ENCODE measurements at places on chromosomes 5 and 9.
A peak's percentile ranks its signal among the peaks of the same experiment; 100 is the strongest.

DNA sequence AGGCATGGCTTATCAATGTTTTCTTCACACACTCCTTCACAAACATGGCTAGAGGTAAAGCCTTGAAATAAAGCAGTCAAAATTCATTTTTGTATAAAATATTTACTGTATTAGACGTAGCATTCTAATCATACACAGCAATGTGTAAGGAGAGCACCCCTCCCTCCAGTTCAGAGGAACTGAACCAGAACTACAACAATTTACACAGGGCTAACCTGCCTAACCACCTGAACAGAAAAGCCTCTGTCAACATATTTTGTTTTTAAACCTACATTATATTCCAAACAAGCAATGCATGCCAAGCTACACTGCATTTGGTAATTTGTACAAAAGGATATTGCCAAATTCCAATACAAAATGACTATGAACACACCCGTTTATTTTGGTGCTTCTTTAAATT is 41.6 kb downstream of the MLLT3 start:
- no peak for DNase-seq

DNA sequence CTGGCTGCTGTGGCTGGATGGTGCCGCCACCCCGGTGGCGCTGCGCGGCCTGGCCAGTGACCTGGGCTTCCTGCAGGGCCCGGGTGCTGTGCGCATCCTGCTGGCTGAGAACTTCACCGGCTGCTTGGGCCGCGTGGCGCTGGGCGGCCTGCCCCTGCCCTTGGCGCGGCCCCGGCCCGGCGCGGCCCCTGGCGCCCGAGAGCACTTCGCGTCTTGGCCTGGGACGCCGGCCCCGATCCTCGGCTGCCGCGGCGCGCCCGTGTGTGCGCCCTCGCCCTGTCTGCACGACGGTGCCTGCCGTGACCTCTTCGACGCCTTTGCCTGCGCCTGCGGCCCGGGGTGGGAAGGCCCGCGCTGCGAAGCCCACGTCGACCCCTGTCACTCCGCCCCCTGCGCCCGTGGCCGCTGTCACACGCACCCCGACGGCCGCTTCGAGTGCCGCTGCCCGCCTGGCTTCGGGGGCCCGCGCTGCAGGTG is 17.5 kb downstream of the CRB2 start:
- no peak for DNase-seq

DNA sequence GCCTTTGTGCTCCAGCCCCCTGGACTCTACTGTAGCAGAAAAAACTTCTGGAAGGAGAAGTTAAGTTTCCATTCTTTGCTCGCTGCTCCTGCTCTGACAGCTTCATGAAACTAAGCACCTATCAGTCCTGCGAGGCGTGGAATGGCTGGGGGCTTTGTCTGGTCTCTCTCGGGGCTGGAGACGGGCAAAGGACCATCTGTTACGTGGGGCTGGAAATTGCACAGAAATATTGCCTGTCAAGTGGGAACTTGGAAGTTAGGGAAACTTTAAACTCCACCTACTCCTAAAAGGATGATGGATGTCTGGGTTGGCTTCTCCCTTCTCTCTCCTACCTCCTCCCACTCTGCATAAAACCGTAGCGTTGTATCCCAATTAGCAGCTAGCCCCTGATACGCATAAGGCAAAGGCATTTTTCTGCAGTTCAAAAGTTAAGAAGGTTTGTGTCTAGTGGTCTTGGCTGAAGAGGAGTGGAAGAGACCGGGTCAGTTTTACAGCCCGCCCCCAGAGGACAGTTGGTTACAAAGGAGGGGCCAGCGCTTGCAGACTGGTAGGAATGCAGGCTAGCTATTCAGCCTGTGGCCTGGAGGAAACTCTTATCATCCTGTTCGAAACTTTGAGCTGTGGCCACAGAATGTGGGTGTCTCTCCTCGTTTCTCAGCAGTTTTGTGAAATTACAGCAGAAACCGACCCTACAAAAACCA is 1.3 kb downstream of the FBXL7 start:
- DNase-seq: no peak

DNA sequence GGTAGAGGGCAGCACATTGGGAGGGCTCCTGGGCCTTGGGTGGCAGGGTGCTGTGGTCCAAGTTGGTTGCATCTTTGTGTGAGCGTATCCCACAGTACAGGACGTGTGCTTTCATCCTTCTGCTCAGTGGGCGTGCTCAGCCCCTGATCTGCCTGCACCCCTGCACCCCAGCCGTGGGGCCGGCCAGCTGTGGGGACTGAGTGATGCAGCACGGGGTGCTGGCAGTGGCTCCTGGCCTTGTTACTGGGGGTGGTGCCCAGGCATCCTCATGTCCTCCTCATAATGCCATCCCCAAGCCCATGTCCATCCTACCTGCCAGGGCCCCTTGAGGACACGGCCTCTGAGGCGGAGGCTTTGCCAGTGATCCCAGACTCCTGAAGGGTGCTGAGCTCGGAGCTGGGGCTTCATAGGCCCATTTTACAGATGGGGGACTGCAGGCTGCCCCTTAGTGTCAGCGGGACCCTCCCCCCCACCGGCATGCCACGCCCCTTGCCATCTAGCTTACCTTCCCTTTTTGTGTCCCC is 100.7 kb downstream of the PHF2 start:
- no peak for DNase-seq

DNA sequence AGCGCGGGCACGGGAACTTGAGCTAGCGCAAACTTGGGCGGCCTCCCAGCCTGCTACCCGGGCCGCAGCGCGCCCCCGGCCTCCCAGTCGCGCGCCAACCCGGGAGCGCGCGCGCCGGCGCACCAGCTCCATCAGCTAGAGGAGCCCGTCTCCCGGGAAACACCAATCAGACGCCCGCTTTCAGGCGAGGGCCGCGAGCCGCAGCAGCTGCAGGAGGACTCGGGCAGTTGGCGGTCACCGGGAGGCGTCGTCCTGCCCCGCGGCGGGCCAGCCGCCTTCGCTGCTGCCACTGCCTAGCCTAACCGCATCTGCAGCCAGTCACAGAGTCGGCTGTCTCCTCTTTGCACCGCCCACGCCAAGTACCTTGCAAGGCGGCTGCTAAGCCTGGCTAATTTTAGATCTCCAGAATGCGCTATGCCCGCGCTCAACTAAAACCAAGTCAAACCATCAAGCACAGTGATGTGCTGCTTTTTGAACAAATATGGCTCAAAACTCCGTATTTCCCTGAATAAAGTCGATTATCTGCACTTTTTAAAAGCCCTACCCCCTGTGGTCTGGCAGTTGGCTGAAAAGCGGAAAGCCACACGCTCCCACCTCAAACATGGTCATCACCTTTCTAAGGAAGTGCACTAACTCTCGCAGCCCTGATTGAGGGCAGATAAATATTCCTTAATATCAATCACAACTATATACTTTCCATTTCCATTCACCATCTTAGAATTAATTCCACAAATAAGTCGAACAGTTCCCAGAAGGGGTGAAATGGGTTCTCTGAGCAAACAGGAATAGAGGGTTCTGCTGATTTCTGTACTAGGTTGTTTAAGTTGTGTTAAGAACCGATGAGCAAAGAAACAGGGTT is 221.8 kb downstream of the MEF2C start:
- DNase-seq: no peak

GRCh38 chr5:149878371-149878770 is 66.2 kb downstream of the PDE6A start:
- no peak for DNase-seq

GRCh38 chr5:107670932-107671741 is at the start of gene EFNA5:
EFNA5 (minus strand) TSS chr5:107670937.
- no peak for DNase-seq

DNA sequence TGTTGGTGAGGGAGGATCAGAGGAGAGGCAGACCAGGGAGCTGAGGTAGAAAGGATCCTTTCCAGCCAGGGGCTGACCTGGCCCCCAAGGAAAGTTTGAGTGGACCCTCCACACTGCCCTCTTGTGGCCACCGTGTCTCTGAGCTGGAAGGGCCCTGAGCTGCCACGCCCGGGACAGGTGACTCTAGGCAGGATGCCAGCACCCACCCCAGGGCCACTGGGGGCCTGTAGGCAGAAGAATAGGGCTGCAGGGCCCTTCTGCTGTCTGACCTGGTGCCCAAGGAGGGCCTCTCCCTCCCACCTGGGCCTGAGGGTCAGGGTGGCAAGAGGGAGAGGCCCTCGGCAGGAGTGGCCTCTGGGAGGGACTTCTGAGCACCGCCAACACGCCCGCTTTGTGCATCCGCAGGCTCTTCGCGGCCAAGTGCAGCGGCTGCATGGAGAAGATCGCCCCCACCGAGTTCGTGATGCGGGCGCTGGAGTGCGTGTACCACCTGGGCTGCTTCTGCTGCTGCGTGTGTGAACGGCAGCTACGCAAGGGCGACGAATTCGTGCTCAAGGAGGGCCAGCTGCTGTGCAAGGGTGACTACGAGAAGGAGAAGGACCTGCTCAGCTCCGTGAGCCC is 76.8 kb downstream of the LMX1B start:
- DNase-seq: no peak

DNA sequence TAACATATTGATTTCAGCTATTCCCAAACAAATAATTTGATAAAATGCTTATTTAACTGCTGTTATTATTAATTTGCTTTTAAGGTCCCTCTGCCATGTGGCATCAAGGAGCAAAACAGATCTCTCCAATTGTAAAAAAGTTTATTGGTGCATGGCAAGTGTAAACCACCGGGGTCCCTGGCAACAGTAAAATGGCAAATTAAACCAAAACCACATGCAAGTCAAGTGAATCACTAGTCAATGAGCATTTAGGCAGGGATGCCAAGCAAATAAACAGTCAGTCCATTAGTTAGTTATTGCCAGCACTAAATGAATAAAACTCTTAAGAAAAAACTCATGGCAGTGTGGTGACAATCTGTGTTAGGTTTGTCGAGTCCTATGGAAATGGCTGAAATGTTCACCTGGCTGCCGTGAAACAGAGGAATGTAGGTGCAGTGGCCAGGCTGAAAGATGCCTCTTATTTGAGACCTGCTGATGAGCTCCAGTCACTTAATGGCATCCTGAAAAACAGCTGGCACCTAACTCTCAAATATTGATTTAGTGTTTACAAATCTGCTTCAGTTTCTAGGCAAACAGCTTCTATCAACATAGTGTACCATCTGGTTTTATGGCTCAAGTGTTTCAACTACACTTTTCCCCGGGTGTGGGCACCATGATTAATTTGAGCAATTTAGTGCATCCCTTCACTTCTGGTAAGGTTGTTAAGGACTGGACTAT is 296.5 kb upstream of the ITGA1 start:
- DNase-seq: no peak

DNA sequence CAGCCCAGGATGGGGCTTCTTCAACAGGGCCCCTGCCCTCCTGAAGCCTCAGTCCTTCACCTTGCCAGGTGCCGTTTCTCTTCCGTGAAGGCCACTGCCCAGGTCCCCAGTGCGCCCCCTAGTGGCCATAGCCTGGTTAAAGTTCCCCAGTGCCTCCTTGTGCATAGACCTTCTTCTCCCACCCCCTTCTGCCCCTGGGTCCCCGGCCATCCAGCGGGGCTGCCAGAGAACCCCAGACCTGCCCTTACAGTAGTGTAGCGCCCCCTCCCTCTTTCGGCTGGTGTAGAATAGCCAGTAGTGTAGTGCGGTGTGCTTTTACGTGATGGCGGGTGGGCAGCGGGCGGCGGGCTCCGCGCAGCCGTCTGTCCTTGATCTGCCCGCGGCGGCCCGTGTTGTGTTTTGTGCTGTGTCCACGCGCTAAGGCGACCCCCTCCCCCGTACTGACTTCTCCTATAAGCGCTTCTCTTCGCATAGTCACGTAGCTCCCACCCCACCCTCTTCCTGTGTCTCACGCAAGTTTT is 23.6 kb downstream of the PCDHGC5 start:
- DNase-seq: peak; percentile 83

GRCh38 chr5:82176115-82176814 is 101.9 kb downstream of the RPS23 start:
- DNase-seq: no peak

DNA sequence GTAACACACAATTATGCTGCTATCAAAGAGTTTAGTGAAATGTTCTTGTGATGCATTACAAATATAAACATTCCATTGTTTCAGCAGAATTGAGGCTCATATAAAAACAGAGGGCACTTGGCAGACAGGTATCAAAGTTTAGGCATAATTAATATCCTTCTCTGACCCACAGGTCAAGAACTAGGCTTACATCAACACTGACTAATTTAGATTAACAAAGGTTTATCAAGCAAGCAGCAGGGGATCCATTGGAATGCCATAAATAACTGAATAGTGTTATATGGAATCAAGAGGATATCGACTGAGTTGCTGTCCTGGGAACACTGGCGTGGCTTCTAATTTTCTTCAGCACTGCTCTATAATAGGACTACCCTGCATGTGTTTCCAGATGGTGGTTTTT is 414.5 kb upstream of the ARRDC3 start:
- DNase-seq: peak; percentile 3

GRCh38 chr5:176820937-176821336 is 10.6 kb downstream of the UNC5A start:
- no peak for DNase-seq

DNA sequence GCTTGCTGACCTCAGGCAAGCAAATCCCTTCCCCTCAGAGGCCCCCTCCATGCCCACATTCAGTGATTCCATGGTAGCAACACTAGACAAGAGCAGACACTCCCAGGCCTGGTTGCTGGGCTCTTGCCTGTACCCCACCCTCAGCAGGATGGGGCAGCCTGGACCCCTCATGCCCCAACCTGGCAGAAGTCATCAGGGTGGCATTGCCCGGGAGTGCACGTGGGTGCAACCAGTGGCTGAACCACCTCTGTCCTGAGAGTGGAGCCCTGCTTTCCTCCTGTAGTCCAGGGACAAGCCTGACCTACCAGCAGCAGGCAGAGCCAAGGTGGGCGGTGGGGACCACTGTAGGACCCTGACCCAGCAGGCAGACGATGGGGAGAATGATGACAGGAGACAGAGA is 65.8 kb upstream of the TBC1D2 start:
- no peak for DNase-seq

- no peak for DNase-seq
Measured at GRCh38 chr9:106419829-106420228, 443.1 kb upstream of the ZNF462 start.

DNA sequence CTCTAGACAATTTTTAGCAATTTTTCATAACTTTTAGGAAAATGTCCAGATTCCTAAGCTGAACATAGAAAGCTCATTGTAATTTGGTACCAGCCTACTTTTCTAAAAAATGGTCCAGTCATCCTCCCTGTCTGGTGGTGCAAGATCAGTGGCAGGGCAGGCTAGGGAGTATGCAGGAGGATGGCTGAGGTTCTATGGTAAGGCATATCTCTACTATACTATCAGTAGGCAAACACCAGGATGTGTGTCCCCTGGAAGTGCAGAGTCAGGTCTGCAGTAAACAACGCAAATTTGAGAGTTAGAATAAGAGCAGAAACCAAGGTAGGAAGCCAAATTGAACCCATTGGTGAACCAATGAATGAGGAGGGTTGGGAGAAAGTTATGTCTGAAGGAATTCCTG is 22.8 kb upstream of the RFX3 start:
- DNase-seq: no peak

- DNase-seq: no peak
Measured at GRCh38 chr9:128893354-128893753, 11.4 kb downstream of the LRRC8A start.

- no peak for DNase-seq
Measured at GRCh38 chr5:173823721-173824567, 64.2 kb upstream of the CPEB4 start.

- DNase-seq: no peak
Measured at GRCh38 chr9:33476503-33476902, 2.8 kb upstream of the NOL6 start.

- DNase-seq: no peak
Measured at GRCh38 chr5:717143-717542, 24.0 kb upstream of the TPPP start.

- no peak for DNase-seq
Measured at GRCh38 chr5:62475072-62475471, 62.5 kb downstream of the IPO11 start.

- DNase-seq: no peak
Measured at GRCh38 chr5:151115272-151115905, 34.6 kb upstream of the TNIP1 start.

GRCh38 chr5:82863266-82863665 is 213.9 kb downstream of the TMEM167A start:
- DNase-seq: no peak
